Endodermal cell (in vitro differentiated cells): ENCODE measurements at places on chromosomes 6 and 20.
A peak's percentile ranks its signal among the peaks of the same experiment; 100 is the strongest.

- no peak for DNase-seq
Observed at GRCh38 chr6:8243475-8243874, 141.1 kb upstream of the EEF1E1 start.

DNA sequence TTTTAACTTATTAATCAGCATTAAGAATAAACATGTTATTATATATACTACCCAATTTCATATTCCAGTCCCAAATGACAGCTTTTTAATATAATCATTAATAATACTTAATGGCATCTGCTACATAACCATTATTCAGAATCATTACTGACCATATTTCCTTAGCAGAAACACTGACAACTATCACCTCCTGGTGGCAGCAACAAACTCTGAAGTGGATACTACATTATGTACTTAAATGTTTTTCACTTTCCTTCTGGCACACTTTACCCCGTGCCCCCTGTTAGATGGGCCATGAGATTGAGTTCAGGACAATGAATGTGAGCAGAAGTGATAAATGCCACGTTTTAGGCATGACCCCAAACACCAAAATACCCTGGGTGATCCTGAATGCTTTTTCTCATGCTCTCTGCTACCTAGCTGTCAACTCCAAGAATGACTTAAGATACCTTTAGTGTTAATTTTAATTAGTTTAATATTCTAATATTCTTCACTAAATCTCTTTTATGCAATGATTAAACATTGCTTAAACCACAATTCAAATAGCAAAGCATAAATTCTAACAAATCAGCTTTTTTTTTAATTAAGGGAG is 77.1 kb downstream of the LMBRD1 start:
- DNase-seq: peak; percentile 48

DNA sequence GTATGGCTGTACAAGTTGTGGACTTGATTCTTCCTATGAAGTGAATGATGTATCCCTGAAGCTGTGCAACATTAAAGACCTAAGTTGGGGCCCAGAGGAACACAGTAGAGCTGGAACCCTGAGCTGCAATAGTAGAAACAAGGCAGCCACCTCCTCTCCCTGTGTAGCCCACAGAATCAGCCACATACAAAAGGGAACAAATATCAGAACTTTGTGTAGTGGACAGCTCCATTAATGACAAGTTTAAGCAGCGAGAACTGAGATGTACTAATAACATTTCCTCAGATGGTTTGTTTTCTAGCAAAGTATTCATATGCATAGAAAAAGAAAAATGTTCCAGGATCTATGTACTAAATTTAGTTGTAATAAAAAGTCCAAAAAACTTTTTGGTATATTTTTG is 19.2 kb downstream of the PHACTR1 start:
- no peak for DNase-seq

DNA sequence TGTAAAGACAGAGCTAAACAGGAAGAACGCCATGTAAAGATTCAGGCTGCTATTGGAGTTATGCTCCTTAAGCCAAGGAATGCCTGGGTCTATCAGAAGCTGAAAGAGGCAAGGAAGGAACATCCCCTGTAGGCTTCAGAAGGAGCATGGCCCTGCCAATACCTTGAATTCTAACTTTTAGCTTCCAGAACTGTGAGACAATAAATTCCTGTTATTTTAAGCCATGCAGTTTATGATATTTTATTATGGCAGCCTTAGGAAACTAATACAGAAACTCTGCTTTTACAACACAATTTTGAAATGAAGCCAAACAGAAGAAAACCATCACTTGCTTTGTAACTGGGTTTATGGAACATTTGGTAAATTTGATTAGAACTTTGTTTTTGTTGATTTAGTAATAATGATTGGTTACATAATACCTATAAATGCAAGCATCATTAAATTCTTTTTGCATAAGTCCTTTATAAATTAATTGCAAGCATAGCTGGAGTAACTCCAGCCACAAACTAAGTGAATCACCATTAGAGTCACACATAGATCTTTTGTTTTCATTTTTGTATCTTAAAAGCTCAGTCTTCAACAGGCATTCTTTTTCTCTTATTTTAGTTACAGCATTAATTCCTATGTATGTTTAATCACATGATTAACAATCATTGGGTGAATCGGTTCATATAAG is 33.5 kb upstream of the TSPYL1 start:
- no peak for DNase-seq

- DNase-seq: peak; percentile 90
Observed at GRCh38 chr6:108113557-108114519, 39.3 kb upstream of the OSTM1 start.

GRCh38 chr6:53666271-53666626 is 693 bp upstream of the KLHL31 start:
- DNase-seq: no peak

- no peak for DNase-seq
Observed at GRCh38 chr20:18907353-18907752, 93.8 kb downstream of the SCP2D1 start.

- no peak for DNase-seq
Observed at GRCh38 chr20:11689262-11689661, 228.4 kb upstream of the BTBD3 start.

GRCh38 chr6:5053038-5053437 is 32.1 kb upstream of the PPP1R3G start:
- DNase-seq: no peak

- DNase-seq: peak; percentile 69
Observed at GRCh38 chr6:14921878-14922671, 323.8 kb upstream of the JARID2 start.

- no peak for DNase-seq
Observed at GRCh38 chr6:37319856-37320480, 33.8 kb upstream of the RNF8 start.

- DNase-seq: no peak
Observed at GRCh38 chr20:23117738-23118137, 31.6 kb upstream of the CD93 start.

DNA sequence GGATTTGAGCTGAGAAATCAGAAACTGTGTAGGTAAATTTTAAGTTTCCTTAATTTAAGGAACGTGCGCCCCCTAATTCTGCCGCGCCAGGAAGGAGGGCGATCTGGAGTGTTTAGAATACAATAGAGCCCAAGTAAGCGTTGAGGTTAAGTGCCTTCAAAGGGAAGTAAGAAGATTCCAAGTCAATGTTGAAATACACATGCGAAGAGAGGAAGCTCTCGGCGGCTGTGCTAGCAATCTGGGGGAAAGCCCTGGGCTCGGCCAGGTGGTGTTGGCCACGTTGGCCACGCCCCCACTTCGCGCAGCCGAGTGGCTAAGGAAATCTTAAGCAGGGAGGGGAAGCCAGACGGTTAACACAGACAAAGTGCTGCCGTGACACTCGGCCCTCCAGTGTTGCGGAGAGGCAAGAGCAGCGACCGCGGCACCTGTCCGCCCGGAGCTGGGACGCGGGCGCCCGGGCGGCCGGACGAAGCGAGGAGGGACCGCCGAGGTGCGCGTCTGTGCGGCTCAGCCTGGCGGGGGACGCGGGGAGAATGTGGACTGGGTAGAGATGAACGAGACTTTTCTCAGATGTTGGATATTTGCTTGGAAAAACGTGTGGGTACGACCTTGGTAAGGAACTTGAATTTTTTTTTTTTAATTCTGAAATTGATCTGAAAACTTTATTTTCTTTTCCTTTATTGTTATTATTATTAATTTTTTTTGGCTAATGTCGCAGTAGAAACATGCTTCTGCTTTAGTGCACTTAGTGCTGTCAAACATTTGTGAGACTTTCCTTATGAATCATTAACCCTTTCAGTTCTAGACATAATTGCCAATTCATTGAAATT is at the start of gene PRDM1:
Gene PRDM1 (plus strand): TSS at position 353 of the 830 bp plus-strand sequence. CDS start 218 bp downstream, at position 571.
- DNase-seq: peak; percentile 94

DNA sequence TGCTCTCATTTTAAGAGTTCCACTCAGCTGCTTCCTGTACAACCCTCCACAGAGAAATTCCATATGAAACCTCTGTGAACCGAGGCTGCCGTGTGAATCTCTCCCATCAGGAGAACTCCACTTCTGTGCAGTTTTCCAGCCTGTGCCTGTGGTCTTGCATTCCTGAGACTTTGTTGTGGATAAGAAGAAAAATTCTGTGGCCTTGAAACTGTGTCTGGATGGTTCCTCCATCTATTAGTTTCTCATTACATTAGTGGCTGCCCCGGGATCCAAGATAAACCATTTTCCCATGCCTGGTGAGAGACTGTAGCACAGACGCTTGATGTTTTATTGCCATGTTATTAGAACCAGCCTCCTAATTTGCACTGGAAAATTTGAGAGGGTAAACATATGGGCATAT is 40.8 kb upstream of the TIAM2 start:
- DNase-seq: no peak

GRCh38 chr20:18412221-18412901 is 54.5 kb downstream of the DZANK1 start:
- no peak for DNase-seq

DNA sequence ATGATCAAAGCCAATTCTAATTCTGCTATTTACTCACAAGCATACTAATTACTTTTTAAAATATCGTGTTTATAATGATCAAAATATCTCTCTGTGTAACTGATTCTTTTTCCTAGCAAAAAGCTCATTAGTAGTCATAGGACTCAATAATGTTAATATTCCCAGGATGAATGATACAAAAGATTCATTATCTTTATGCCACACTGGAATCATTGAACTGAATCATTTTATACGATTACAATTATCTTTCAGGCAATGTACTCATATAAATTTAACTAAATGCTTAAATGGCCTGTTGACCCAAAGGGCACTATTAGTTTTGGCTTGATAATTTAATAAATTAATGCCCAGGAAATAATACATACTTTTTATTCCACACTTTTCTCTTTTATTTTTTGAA is 96.3 kb downstream of the EYS start:
- no peak for DNase-seq

DNA sequence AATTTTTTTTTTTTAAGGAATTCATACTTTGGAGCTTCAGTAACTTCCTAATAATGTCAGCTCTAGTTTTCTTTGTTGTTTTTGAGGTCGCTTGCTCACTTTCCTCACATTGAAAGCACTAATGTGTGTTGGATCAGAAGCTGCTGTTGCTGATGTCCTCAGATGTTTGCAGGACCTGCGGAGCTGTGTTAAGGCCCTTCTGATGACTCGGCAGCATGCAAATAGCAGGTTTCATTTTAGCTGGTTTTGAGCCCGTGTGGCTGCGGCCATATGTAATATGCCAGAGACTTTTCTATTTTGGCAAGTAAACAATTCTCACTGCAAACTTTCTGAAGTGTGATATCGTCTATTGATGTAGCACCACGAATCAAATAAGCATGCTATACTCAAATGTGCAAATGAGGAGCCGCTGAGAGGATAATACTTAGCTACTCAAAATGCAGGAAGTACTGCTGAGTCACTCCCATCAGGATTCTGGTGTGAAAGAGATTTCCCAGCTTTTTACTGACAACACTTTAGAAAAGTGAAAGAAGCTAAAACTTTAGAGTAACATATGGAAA is 187.8 kb downstream of the SASH1 start:
- DNase-seq: peak; percentile 76

GRCh38 chr20:57460781-57461465 is 64.0 kb downstream of the CTCFL start:
- no peak for DNase-seq

- peak; percentile 29 for DNase-seq
Observed at GRCh38 chr6:3876101-3876500, 26.9 kb downstream of the FAM50B start.

GRCh38 chr20:51411870-51412269 is 130.6 kb downstream of the NFATC2 start:
- DNase-seq: no peak
